Mesothelial cell of epicardium (in vitro differentiated cells): ENCODE measurements at places on chromosomes 4 and X.

DNA sequence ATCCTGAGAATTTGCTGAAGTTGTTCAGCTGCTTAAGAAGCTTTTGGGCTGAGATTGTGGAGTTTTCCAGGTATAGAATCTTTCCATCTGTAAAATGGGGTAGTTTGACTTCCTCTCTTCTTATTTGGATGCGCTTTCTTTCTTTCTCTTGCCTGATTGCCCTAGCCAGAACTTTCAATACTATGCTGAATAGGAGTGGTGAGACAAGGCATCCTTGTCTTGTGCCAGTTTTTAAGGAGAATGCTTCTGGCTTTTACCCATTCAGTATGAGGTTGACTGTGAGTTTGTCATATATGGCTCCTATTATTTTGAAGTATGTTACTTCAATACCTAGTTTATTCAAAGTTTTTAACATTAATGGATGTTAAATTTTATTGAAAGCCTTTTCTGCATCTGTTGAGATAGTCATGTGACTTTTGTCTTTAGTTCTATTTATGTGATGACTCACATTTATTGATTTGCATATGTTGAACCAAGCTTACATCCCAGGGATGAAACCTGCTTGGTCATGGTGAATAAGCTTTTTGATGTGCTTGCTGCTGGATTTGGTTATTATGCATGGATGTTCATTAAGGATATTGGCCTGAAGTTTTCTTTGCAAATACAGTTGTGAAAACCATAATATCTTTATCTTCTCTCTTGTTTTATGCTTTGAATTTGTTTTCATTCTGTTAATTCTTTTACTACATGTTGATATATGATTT, 573.8 kb upstream of the NDST4 start:
- no peak for DNase-seq

DNA sequence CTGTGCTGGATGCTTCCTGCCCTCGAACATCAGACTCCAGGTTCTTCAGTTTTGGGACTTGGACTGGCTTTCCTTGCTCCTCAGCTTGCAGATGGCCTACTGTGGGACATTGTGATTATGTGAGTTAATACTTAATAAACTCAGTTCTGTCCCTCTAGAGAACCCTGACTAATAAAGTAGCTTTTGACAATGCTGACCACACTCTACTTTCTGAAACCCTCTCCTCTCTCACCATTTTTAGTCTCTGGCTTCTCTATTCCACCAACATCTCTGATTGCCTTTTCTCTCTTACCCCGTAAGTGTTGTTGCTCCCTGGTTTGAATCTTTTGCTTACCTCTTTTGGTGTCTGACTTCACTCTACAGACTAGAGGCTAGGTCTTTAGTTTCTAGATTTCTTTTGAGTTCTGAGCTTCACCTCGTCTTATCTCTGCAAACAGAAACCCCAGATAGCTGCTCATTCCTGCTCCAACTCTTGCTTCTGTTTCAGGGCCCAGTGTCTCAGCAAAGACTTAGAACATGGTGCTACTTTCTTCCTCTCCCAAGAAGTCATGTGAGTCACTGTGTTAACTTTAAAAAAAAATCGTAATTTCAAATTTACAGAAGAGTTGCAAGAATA, 11.4 kb downstream of the TMSB4X start:
- DNase-seq = no peak

DNA sequence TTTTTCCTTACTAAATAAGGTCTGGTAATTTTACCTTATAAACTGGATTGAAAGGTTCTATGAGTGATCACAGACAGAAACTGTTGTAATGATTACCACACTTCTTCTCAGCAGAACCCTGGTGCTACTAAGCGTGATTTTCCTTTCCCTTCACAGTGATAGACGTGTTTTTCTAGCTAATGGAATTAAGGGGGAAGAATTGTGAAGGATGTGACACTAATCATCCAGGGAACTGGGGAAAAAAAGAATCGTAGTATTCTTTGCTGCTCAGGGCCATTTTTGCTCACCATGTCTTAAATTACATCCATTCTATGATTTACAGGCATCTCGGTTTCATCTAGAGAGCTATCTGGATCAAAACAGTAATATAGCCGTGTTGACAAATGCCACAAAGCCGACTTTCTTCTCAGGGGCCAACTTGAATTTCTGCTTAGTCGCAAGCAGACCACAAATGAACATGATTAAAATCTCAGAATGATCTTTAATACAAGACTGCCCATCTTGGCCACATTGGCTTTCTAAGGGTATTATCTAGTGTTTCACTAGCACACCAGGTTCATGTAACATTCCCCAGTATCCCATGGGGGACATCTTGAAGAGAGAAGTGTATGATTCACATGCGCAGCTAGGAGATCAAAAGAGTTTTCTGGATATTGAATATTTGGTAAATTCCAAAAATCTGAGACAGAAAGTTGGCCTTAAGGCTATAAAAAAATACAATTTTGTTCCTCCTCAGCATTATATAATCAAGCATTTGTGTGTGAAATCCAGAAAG, 154.0 kb downstream of the UGT8 start:
- no peak for DNase-seq

- DNase-seq = no peak
Observed at GRCh38 chr4:100117750-100118149, 72.5 kb downstream of the DDIT4L start.

- DNase-seq = no peak
Observed at GRCh38 chr4:147855571-147856009, 123.7 kb downstream of the ARHGAP10 start.

DNA sequence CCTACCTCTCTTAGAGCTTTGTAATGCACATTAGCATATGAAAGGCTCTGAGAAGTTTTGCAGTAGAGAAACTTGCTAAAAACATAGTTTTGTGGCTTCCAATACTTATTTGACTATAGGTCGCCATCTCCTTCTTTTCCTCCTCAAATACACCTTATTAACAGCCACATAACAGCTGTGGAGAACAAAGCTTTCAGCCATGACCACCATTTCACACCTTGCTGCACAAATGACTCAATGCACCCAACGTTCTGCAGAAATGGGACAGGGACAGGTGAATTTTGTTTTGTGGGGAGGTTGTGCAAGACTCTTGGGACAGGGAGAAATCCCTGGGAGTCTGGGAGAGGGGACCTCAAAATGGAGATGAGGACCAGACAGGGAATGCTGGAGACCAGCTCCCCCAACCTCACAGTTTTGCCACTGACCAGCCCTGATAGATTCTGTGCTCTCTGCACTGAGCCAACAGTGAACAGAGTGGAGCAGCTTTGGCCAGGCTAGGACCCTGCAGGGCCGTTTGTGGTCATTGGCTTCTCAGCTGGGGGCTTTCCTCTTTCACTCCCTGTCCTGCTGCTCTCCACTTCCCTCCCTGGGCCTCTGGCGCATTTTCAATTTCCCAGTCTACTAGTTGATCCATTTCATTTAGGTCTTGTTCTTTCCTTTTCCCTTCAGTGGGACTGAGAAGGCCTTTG, 16.6 kb downstream of the FRMPD3 start:
- no peak for DNase-seq

DNA sequence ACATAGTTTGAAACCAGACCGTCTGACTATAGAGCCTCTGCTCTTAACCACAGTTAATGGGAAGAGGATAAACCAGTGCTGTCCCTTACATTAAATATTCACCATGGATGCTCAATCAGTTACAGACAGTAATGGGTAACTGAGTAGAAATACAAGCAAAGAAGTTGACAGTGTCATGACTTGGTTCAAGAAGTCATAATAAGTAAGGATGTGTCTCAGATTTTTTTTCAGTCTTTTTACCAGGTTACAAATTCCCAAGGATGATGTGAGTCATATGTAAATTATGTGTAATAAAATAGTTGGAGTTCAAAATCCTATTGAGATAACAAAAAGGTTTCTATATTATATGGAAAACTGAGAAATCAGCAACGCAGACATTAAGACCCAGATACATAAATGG, 31.1 kb downstream of the ZCCHC4 start:
- no peak for DNase-seq

DNA sequence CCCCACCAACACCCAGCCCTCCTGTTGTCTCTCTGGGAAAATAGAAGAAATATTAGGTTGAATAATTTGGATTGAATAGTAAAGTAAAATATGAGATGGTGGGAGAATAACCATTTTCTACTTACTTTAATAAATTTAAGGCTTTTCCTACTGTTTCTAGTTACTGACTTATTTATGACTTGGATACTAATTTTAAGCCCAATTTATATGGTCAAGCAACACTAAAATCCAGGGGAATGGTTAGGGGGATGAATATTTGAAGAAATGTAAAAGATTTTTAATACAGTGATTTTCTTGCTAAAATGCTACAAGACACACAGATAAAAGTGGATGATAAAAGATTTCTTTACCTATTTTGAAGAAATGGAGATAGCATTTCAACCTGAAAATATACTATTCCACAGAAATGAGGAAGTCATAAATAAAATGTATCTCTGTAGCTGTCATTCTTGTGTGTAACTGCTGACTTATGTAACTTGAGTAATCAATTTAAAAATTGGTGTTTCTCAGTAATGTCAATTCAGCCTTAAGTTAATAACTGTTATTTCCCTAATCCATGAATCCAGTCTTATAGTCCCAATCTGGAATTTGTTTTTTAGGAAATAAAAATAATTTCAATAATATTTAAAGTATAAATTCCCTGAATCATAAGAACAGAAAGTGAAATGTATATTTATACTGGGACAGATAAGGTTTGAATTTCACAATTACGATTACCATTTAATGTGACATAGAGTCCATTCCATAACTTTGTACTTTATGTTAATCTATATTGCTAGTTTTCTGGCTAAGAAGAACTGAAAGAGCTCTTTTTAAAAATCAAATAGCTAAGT, 24.3 kb upstream of the IL2 start:
- no peak for DNase-seq

DNA sequence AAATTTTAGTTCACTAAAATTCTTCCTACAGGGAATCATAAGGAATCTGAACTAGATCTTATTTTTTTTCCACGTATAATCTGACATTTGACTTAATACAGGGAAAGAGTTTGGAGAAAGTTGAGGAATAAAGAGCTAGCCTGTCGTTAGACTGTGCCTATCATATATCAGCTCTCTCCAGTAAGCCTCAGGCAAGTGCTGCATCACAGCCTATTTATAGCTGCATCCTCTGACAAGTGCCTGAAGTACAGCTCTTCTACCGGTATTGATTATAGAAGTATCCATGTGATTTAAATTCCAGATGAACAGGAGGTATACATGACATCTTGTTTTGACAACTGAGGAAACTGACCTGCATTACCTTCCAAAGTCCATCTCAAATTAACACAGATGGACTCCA, 248.9 kb downstream of the TLL1 start:
- no peak for DNase-seq

- no peak for DNase-seq
Observed at GRCh38 chrX:155876704-155877103, 4.4 kb upstream of the VAMP7 start.

DNA sequence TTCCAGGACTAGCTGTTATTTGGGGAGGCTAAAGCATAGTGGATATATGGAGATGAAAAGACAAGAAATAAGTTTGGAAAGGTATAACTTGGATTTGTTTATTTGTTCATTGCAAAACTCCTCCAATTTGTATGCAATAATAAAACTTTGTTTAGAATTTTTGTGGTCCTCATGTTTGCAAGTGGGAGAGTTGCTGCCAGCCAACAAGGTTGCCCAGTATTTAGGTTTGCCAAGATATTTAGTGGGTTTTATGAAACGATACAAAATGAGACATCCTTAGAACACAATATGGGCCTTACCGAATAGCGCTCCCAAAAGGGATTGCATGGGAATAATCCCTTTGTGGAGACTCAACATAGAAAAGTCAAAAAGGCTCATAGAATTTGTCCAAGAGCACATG, 162.1 kb downstream of the INPP4B start:
- no peak for DNase-seq

GRCh38 chrX:22203186-22203585, 69.5 kb upstream of the CBLL2 start:
- DNase-seq = no peak

DNA sequence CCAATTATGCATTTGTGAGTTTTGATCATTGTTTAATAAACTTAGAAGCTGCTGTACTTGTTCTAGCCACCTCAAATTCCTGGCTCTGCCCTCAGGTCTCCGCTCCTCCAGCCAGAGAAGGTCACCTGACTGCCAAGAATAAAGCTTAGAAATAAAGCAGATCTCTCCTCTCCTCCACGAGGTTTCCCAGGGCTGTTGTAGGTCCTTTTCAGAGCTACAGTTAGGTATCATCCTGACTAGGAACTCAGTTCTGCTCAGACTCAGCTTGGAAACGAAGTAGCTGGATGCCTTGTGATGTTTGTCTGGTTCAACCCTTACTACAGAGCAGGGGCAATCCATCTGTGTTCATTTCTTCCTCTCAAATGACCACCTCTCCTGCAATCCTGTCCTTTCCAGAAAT, 79.1 kb upstream of the RAPGEF2 start:
- no peak for DNase-seq

GRCh38 chrX:39764441-39764914, 333.3 kb downstream of the BCOR start:
- DNase-seq = no peak

GRCh38 chr4:93810340-93810992, 18.1 kb upstream of the ATOH1 start:
- DNase-seq = no peak

DNA sequence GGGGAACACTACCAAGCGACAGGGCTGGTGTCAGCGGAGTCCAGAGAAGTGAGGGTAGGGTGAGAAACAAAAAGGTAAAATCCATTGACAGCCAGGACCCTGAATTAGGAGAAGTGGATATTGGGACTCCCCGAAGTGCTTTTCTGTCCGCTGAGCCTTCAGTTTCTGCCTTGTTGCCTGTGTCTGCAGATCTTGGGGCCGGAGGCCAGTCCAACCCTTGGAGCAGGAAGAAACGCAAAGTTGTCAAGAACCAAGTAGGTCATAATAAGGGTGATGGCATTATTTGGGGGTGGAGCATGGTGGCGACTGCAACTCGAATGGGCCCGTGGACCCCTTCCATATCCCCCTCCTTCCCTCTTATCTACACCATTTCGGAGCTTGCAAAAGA, 1.0 kb downstream of the ARMCX1 start:
- no peak for DNase-seq

DNA sequence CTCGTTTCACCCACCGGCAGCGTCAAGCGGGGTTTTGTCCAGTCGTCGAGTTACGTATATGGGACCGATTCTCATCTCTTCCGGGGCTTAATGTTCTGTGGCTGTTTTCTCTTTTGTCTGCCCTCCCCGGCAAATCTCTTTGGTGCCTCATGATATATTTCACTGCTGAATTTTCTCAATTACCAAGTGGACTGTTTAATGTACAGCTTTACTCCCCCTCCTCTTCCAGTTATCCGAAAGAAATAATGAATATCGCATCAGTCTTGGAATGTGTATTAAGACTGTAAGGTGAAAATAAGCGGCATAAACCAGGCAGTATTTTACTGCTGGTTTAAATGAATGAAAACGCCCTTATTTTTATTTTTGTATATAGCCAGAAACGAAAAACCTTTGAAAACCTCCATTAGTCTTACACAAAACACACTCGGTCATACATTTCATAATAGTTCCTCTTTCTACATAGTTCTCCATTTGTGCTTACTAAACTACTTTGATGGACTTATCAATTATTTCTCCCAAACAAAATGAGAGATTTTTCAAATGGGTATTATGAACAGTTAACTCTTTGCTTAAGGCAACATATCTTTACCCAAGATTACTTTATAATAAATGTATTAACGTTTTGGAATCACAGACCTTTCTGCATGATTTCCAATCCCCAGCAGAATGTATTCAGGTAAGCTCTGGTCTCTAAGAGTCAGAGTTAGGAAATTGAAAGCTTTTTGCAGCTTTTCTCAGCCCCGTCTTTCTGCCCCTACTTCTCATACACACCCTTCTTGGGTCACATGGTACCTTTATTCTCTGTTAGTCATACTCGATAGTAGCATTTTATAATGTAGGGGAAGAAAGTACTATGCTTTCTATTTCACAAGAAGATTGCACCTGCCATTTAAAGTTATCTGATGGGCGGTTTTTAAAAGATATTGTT, 979 bp downstream of the RP2 start:
- DNase-seq = no peak
